ENCODE measurements at places on chromosomes 11 and 22.

- no peak for DNase-seq
Observed at GRCh38 chr22:47604563-47604962, 842.1 kb downstream of the TBC1D22A start.

GRCh38 chr11:134537296-134537695 lies 125.3 kb upstream of the B3GAT1 start:
- DNase-seq: no peak

- DNase-seq: no peak
Observed at GRCh38 chr22:22682807-22683667, 38.6 kb downstream of the GGTLC2 start.

DNA sequence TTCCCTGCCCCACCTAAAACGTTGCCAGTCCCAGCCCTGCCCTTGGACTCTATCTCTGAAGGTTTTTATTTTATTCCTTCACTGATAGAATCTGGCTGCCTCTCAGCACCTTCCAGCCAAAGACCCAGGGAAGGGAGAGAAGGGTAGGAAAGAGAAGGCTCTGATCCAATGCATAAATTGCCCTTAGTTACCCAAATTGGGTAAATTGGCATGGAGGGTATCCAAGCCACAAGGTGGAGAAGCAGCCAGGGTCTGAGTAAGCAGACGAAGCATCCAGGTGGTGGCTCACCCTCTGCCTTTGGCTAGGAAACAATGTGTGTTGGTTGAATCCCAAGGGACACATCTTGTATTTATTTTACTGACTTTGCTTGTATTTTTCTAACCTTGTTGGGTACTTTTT lies 89.0 kb downstream of the FEZ1 start:
- no peak for DNase-seq

GRCh38 chr11:34178209-34178821 lies 72.9 kb downstream of the NAT10 start:
- DNase-seq: no peak

DNA sequence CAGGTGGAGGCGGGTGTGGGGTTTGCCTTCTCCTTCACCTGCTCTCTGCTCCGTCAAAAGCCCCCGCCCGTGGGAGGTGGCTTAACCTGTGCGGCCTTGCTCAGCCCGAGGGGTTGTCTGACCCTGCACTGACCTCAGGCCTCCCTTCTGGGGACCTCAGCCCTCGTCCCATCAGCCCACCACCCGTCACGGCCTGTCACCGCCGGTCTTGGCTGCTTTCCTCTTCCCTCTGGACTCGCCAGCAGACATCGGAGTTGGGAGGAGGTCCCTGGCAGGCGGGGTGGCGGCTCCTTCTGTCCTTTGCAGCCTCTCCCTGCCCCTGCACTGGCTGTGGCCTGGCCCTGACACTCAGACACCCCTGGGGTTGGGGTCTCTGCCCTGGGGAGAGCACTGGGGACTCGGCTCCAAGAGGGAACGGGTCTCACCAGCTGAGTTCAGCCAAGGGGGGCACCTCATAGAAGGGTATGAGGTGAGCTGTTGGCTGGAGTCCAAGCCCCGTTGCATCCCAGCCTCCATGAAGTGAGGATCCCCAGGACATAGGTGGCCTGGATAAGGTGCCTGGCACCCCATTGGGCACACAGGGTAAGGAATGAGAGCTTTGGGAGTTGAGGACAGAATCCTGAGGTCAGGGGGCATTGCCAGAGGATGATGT lies 999.6 kb downstream of the BRD1 start:
- no peak for DNase-seq

- no peak for DNase-seq
Observed at GRCh38 chr11:65997286-65997685, 4.7 kb downstream of the EIF1AD start.

DNA sequence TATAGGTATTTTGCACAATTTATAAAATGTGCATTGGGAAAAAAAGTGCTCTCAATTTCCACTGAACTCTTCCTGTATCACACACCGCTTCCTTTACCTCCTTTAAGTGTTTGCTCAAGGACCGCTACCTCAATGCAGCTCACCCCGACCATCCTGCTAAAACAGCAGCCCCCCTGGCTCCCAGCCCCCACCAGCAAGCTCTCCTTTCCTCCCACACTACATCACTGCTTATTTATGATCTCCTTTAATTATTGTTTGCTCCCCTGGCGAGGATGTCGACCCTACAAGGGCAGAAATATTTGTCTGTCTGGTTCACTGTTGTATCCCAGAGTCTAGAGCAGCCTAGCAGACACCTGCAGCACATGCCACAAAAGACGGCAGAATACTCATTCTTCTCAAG lies 10.0 kb downstream of the SHANK2 start:
- no peak for DNase-seq

DNA sequence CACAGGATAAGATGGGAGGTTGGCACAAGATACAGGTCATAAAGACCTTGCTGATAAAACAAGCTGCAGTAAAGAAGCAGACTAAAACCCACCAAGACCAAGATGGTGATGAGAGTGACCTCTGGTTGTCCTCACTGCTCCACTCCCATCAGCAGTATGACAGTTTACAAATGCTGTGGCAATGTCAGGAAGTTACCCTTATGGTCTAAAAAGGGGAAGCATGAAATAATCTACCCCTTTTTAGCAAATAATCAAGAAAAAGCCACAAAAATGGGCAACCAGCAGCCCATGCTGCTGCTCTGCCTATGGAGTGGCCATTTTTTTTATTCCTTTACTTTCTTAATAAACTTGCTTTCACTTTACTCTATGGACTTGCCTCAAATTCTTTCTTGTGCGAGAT lies 8.7 kb upstream of the PIWIL4 start:
- no peak for DNase-seq

- DNase-seq: no peak
Observed at GRCh38 chr11:35425603-35426212, 6.3 kb upstream of the SLC1A2 start.

- no peak for DNase-seq
Observed at GRCh38 chr11:13868710-13869397, 93.7 kb upstream of the SPON1 start.

- no peak for DNase-seq
Observed at GRCh38 chr11:126318574-126319373, 14.9 kb downstream of the DCPS start.

All from stimulated activated CD8-positive, alpha-beta memory T cell treated with anti-CD3 and anti-CD28 coated beads, Interleukin-7, amount 100 ng/mL, for 24 hours (primary cell).